ENCODE measurements at places on chromosomes 5 and 9.

DNA sequence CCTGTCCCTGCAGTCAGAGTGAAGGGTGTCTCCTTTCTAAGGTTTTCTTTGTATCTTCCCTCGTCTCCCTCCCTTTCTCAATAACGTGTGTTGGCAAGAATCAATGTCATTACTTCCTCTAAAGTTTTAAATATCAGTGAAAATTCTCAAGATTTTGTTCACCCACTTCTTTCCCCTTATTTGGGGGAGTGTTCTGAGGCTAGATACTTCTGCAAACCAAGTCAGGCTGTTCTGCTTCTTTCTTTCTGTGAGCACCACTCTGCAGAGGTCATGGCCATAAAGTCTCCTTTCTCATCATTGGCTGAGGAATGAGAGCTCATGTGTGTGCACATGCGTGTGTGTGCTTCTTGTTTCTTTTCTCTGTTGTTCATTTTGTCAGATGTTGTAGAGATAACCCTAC lies 26.6 kb upstream of the SPATA31C2 start:
- no peak for DNase-seq

DNA sequence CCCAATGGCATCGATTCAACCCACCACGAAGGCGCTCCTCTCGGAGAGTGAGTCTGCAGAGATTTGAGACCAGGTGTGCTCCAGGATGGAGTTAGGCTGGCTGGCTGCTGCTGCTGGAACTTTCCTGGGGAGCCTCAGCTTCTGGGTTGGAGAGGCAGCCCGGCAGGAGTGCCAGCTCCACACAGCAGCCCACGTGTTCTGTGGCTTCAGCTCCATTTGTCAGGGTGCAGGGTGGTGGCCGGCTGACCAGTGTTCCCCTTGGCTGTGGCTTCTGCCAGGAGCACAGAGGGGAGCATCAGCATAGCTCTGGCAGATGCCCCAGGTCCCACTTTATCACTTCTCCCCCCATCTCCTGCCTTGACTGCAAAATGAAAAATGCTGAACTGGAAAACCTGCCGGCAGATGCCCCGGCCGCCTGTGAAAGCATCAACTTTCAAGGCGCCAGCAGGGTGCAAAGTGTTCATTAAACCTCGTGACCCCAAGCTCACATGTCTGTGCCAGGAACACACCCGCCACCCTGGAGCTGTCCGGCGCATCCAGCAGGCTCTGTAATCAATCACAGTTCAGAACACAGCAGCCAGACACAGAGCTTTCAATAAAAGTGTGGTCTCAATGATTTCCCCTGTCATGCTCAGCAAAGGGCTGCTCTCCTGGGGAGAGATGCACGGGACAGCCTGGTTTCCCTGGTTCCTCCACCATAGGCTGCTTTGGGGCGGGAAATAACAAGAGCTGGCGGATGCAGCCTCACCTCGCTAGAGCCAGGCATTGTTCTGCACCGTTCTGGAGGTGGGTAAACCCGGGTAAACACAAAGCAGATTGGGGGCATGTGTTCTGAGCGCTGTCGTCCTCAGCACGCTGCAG lies 53.2 kb downstream of the TRIP13 start:
- no peak for DNase-seq

DNA sequence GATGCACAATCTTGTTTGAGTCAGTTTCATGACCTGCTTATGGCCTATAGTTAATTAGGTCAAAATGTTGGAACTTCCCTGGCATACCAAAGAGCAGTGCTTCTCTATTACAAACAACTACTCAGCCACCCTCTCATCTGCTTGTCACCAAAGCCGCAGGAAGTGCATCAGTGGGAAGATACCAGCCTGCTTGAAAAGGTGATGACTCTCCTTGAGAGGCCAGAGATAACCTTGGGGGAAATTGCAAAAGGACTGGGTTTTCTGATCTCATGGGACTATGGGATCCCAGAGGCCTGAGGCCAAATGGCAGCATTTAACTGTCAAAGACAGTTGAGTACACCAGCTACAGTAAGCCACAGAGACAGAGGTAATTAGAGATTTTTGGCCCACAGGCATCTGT lies 69.9 kb downstream of the C9orf57 start:
- no peak for DNase-seq

- no peak for DNase-seq
Measured at GRCh38 chr9:15513335-15513734, 2.6 kb upstream of the PSIP1 start.

DNA sequence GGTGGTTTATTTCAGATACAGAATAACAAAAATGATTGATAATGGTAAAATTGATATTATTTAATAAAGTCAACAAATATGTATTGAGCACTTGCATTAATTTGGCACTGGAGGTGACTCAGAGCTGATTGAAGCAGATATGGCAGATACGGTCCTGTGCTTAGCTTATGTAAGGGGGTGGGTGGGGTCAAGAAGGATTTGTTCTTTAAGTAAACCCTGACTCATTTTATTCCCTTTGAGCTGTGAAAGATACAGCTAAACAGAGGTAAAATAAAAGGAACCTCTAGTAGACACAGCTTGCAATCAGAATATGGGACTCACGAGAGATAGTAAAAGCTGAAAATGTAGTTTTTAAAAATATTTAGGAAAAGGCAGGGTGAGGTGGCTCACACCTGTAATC lies 201.3 kb upstream of the CLINT1 start:
- no peak for DNase-seq

GRCh38 chr9:135122316-135122715 lies 34.8 kb downstream of the OLFM1 start:
- no peak for DNase-seq

DNA sequence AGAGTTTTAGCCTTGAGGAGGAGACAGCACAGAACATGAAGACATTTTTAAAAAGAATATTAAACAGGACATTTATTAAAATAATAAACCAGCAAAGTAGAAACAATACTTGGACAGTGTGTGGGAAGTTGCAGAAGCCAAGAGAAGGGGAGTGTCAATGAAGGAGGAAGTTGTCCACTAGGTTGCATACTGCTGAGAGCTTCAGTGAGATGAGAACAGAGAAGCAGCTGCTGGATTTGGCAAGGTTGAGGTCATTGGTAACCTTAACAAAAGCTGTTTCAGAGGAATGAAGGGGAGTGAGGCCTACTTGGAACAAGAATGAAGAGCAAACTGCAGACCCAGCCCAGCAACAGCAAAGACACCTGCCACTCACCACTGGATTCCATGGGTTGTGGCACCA lies 11.4 kb downstream of the BHMT start:
- DNase-seq: no peak

- DNase-seq: no peak
Measured at GRCh38 chr5:73823508-73823925, 197.5 kb downstream of the ARHGEF28 start.

DNA sequence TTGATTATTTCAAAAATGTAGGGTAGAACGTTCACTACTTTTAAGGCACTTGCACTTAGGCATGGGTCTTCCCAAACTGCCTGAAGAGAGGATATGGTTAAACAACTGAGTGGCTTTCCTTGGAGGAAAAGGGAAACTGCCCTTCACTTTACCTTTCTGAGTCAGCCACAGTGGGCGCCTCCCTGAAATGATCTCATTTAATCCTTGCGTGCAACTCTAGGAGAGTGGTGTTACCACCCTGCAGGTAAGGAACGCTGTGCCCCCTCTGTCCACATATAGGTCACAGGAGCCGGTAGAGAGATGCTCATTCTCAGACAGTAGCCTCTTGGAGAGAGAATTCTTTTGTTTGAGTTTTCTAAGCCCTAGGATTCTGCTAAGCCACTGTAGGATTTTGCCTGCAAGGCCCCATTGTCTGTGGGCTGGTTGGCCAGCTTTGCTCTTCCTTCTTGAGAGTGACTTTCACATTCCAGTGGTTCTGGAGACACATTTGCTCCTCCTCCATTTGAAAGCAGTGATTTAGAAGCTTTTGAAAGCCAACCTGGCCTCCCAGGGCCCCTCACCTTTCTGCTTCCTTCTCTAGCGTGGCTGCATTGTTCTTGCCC lies 110.3 kb upstream of the CTSL start:
- no peak for DNase-seq

DNA sequence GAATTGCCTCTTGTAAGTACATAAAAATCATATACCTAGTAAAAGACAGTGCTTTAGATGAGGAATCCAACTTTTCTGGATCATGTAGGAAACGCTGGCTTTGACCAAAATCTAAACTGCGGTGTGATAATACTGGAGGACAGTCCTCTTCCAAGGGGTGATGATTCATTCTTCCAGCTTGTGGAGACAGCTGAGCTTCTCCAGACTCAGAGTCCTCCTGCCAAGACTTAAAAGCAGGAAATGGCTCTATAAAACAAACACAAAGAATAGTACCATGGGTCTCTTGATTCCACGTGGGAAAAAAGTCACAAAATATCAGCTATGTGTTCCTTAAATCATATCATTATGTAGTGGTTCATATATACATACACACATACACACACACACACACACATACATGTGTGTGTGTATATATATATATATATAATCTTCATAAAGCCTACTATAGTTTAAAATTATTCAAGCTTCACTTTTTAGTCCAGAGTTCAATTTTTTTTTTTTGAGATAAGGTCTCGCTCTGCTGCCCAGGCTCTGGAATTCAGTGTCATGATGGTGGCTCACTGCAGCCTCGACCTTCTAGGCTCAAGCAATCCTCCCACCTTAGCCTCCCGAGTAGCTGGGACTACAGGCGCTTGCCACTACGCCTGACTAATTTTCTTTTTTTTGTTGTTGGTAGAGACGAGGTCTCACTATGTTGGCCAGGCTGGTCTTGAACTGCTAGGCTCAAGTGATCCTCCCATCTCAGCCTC lies 65.0 kb downstream of the PKD2L2 start:
- no peak for DNase-seq

- no peak for DNase-seq
Measured at GRCh38 chr9:110142868-110143481, 65.0 kb downstream of the C9orf152 start.

GRCh38 chr5:165630261-165630778 lies 2124.9 kb downstream of the MAT2B start:
- no peak for DNase-seq

DNA sequence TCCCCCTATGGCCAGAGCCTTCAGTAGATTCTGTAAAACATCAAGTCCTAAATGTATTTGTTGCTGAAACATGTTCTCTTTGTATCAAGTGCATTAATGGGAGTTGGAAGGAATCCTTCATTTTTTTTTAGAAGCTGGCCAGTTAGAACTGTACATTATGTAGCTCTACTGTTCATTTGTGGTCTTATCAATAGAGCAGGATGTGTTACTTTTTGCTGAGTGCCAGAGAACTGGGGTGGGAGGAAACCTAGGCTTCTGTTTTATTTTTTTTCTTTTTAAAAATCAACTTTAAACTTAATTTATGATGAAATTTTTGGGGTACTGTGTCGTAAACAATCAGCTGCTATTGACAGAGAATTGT lies 5.1 kb downstream of the PIP5K1B start:
- no peak for DNase-seq

DNA sequence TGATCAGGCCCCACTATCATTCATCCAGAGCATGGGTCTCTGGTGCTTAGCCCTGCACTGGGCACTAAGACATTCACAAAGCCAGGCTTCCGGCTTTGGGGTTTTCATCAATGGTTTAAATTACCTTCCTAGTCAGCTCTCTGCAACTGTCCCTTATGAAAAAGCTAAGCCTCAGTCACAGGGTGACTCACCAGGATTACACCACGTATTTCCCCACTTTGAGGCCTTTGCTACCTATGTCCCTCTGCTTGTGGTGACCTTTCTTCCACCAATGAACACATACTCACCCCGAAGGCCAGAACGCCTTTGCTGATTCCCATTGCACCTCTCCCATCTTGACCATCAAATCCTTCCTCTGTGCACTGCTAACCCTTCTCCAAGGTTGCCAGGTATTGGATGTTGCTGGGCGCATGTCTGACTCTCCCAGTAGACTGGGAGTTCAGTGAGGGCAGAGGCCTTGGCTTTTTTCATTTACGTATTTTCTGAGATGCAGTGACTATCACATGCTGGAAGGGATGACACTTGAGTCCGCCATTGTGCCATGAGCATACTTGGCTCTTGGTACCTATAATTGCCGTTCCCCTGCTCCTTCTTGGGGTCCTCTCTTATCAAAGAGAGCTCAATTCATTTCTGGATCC lies 58.7 kb upstream of the TNFSF8 start:
- no peak for DNase-seq

- no peak for DNase-seq
Measured at GRCh38 chr5:3943859-3944258, 348.2 kb downstream of the IRX1 start.

- no peak for DNase-seq
Measured at GRCh38 chr5:96173366-96173765, 211.7 kb upstream of the ELL2 start.

DNA sequence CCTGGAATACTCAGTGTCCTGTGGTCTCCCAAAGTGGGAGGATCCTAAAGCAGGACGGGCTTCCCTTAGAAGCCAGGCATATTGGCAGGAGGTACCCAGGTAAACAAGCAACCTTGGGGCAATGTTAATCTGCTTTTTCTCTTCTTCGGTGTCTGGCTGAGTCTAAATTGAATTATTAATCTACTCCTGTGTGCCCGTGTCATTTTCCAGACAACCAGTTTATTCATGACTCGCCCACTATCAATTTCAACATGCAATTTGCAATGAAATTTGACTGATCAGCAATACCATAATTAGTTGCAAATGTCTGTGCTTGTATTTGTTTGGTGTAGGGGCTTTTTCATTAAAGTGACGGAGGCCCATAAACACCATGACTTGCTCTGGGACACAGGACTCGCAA lies 32.9 kb upstream of the JADE2 start:
- DNase-seq: no peak

DNA sequence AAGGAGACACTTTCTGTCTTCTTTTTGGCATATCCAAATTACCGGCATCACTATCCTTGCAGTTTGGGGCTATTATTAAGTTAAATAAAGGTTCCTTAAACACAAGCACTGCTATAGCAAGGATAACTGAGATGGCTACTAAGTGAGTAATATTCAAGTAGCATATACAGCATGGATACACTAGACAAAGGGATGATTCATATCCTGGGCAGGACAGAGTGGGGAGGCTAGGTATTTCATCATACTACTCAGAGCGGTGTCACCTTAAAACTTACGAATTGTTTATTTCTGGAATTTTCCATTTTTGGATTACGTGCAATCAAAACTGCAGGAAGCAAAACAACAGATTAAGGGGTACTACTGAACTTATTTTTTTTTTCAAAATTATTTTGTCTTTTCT lies 54.1 kb downstream of the FER start:
- DNase-seq: no peak

- DNase-seq: no peak
Measured at GRCh38 chr5:112385969-112386368, 33.1 kb downstream of the EPB41L4A start.

- no peak for DNase-seq
Measured at GRCh38 chr9:8651846-8652215, 852.3 kb upstream of the DMAC1 start.

- no peak for DNase-seq
Measured at GRCh38 chr5:14182761-14183160, 39.6 kb downstream of the TRIO start.

DNA sequence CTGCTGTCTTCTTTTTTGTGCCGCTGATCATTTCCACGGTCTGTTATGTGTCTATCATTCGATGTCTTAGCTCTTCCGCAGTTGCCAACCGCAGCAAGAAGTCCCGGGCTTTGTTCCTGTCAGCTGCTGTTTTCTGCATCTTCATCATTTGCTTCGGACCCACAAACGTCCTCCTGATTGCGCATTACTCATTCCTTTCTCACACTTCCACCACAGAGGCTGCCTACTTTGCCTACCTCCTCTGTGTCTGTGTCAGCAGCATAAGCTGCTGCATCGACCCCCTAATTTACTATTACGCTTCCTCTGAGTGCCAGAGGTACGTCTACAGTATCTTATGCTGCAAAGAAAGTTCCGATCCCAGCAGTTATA lies 17.1 kb downstream of the F2R start:
- DNase-seq: no peak

- no peak for DNase-seq
Measured at GRCh38 chr5:17801595-17801994, 167.3 kb downstream of the TAF11L14 start.

GRCh38 chr5:161535762-161536161 lies 10.8 kb downstream of the GABRB2 start:
- no peak for DNase-seq

Data from stimulated activated CD4-positive, alpha-beta T cell treated with anti-CD3 and anti-CD28 coated beads, TNF-alpha, amount 100 ng/mL, for 1 hour (primary cell).